SJSA1 (cell line): ENCODE measurements at places on chromosomes 7 and 10.

DNA sequence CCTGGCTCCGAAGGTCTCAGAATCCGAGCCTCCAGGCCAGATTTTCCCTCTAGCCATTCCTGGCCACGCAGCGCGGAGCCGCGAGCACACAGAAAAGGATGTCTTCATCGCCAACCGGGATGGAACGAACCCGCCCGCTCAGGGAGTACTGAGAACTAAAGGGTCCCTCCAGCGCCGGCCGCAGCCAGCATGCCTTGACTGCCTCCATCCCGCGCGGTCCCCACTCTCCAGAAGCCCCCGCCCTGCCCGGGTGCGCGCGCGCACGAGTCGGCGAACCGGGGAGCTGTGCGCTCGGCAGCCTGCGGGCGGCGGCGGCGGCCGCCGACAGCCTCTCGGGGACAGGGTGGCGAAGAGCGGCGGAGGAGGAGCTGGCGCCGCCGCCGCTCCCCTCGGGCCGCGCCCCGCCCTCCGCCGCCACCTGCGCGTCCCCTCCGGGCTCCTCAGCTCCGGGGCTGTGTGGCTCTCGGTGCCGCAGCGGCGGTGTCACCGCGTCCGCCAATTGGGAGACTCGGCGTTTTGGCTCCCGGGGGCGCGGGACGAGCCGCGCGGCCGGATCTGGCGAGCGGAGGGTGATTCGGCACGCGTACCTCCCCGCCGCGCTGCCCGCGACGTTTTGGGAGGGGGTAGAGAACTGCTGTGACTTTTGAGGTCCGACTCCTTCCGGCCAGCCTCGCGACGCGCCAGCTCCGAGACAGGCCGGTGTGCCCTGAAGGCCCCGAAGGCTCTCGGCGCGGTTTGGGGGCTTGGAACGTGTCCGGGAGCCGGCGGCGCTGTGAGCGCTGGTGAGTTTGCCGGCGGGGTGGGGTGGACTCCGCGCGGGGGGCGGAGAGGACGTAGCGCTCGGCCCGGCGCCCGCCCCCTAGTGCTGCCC is 453 bp upstream of the GALNT17 start:
- no peak for DNase-seq

GRCh38 chr10:58608351-58608750 is 95.7 kb downstream of the BICC1 start:
- DNase-seq, result no peak

DNA sequence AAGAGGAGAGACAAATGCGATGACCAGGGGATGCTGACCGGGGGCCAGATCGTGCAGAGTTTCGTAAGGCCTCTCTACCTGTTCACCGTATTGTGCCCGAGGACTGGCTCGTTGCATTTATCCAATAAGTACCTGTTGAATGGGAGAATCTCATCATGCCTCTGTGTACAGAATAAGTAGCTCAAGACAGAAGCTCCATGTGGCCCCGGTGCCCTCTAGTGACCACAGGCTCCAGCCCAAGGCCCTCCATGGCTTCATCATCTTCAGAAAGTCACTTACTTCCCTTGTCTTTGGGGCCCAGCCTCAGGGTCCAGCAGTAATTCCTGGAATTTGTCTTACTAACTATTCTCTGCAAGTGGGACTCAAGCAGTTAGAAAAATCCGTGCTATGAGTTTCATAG is 151.0 kb downstream of the CHN2 start:
- DNase-seq, result no peak

GRCh38 chr7:85328456-85328998 is 141.7 kb upstream of the SEMA3D start:
- no peak for DNase-seq

DNA sequence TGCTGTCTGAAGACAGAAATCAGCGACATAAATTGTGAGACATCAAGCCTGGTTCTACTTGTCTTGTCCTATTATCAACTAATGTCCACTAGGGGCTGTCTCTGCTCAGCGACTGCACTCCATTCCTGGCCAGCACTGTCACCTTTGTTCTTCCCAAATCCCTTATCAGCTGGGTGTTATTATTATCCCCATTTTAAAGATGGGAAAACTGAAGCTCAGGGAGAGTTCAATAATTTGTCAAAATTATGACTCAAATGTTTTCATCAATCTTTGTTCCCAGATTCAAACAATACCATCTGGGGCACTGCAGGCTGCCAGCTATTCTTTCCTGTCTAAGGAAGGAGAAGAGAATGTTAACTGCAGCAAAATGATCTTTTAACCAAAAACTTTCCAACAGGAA is 431.6 kb upstream of the NFE2L3 start:
- peak; percentile 24 for DNase-seq
